ENCODE measurements at places on chromosomes 7 and 10.

- no peak for DNase-seq
These were observed 4.2 kb downstream of the GTPBP4 start for GRCh38 chr10:992467-992866.

GRCh38 chr10:115065801-115066200 is 27.4 kb upstream of the ATRNL1 start:
- DNase-seq, result no peak

DNA sequence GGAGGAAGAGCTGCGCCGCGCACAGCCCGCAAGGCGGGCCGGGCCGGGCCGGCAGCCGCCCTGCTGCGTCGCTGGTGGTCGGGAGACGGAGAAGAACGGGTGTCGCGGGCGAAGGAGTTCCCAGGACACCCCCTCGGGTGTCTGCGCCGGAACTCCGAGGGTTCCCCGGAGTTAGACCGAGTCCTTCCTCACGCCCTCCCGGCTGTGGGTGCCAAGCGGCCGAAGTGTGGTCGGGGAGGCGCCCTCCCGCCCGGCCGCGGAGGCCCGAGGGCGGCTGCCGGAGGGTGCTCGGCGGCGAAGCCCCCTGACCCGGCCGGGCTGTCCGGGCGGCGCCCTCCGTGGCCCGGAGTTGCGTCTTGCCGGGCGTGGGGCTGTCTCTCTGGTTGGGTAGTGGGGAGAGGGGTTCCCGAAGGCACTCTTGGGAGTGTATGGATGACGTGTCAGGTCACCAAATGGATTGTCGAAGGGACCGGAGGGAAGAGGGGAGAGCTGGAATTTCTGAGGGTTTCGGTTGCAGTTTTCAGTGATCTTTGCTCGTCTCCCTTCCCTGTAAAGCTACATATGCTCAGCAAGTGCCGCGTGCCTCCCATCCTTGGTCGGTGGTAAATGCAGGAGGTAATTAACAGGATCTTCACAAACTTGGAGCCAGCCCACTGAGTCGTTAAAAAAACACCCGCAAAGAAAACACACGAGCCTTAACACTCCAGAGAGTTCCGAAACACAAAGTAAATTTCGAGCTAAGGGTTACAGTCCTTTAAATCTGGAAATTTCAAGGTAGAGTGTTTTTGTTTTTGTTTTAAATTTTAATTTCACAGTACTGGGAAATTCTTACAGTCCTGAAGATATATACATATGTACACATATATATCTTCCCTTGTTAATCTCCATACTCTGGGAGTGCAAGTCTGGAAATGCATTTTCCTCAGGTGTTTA is 871 bp downstream of the ST7 start:
- DNase-seq, result no peak

DNA sequence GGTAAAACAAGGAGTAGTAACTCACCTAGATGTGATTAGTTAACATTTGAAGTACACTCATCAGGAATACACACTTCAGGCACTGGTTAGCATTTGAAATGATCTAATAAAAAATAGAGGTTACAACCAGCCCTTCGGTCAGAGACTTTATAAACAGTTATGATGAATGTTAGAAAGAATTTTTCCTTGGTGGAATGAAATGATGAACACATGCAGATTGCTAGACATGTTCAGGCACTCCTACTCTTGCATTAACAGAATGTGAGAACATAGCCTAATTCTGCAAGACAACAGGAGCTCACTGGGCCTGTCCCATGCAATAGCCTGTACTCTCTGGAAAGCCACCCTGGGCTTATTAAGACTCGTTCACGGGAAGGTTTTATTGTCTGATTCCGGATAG is 47.3 kb upstream of the TECTB start:
- DNase-seq, result no peak

- DNase-seq, result no peak
These were observed 39.8 kb upstream of the ELN start for GRCh38 chr7:73988197-73988596.

- no peak for DNase-seq
These were observed 52.0 kb downstream of the SIRT1 start for GRCh38 chr10:67936416-67936815.

DNA sequence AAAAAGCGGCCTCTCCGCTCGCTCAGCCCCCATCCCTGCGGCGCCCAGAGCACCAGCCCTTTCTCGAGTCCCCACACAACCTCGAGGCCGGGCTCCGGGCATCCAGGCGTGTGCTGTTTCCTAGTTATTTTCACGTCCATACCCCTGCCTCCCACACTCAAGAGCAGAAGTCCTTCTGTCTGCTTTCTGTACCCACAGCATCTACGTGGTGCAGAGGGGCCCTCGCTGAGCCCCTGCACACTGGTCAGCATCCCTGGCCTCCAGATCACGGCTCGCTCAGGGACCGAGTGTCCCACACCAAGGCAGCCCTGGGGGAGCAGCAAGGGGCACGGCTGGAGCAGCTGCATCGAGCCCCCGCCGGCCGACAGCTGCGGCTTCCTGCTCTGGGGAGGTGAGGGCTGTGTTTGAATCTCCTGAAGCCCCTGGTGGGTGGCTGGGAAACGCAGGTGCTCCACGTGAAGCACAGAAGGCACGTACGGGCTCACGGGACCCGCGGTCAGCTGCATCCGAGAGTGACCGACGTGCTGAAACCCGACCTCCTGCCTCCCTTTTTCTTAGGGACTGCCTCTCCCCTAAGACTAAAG is 333.1 kb downstream of the DNAJB6 start:
- no peak for DNase-seq

- DNase-seq, result no peak
These were observed 17.9 kb downstream of the RPP30 start for GRCh38 chr10:90889636-90890035.

Measured in activated naive CD4-positive, alpha-beta T cell (primary cell).